ENCODE measurements at places on chromosomes 11 and 22.

DNA sequence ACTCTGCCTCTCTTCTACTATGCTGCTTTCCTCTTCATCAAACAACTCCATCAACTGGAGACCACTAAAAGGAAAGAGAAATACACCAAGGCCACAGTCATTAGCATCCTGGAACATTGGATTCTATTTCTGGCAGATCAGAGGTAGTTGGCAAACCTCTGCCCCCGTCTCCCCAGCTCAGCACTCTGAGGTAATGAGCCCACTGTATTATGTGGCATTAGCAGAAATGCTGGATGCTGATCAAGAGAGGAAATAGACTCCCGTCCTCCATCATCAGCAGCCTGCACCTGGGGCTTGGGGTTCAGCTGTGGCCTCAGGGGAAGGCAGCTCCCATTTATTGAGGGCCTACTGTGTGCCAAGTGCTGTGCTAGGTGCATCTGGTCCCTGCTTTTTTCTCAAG is 9.0 kb upstream of the RASD2 start:
- DNase-seq = no peak

- no peak for DNase-seq
Observed at GRCh38 chr11:86497310-86497709, 122.6 kb downstream of the CCDC81 start.

GRCh38 chr11:11207428-11207827 is 145.6 kb downstream of the CSNK2A3 start:
- DNase-seq = no peak

DNA sequence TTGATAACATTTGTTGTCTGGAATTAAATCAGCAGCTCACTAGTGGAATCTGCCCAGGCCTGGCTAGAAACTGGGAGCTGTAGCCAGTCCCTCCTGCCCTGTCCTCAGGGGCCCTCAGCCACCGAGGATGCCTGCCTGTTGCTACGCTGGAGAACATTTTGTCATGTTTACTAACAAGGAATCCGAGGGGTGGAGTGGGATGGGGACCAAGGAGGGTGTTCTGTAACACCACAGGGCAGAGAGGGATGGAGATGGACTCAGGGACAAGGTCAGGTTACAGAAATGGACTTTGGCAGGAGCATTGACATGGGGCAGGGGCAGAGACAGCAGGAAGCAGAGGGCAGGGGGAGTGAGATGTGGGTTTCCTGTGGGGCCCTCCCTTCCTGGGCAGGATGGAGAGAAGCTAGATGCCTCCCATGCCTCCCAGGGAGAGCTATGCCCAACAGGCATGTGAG is 45.8 kb upstream of the AMPD3 start:
- no peak for DNase-seq

GRCh38 chr11:95461858-95462257 is 230.9 kb upstream of the SESN3 start:
- DNase-seq = no peak

GRCh38 chr22:17930455-17931313 is 93.7 kb downstream of the MICAL3 start:
- no peak for DNase-seq

DNA sequence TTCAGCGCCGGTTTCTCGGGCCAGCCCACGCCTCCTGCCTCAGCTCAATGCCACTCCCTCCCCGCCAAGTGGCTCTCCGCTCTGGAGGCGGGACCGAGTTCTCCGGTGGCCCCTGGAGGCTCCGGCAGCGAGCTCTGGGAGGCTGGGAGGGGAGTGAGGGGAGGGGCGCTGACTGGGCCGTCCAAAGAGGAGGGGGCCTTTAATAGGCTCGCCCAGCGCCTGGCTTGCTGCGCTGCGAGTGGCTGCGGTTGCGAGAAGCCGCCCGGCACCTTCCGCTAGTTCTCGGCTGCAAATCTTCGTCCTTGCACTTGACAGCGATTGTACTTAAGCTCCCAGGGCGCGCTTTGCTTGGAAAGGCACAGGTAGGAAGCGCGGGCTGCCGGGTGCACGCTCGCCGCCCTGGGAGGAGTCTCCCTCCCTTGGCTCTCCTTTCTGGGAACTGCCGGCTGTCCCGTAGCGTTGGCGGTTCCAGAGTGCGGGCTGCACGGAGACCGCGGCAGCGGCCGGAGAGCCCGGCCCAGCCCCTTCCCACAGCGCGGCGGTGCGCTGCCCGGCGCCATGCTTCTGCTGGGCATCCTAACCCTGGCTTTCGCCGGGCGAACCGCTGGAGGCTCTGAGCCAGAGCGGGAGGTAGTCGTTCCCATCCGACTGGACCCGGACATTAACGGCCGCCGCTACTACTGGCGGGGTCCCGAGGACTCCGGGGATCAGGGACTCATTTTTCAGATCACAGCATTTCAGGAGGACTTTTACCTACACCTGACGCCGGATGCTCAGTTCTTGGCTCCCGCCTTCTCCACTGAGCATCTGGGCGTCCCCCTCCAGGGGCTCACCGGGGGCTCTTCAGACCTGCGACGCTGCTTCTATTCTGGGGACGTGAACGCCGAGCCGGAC is at the start of gene ADAMTS15:
Gene ADAMTS15, plus strand, starts transcription at position 230 of the 894 bp plus-strand sequence. Its CDS starts 329 bp downstream, at position 559.
- DNase-seq = peak; percentile 91

- no peak for DNase-seq
Observed at GRCh38 chr11:125728969-125729368, 17.1 kb upstream of the PATE1 start.

GRCh38 chr11:90803831-90804230 is 581.0 kb upstream of the CHORDC1 start:
- no peak for DNase-seq

- peak; percentile 37 for DNase-seq
Observed at GRCh38 chr11:45411228-45411946, 125.2 kb upstream of the SYT13 start.

GRCh38 chr11:75827562-75827961 is 12.6 kb downstream of the UVRAG start:
- no peak for DNase-seq

GRCh38 chr11:7251836-7252682 is at the start of gene SYT9:
Gene SYT9 (plus strand): TSS chr11:7251904. CDS start chr11:7252187, 283 bp downstream.
- DNase-seq = peak; percentile 86

DNA sequence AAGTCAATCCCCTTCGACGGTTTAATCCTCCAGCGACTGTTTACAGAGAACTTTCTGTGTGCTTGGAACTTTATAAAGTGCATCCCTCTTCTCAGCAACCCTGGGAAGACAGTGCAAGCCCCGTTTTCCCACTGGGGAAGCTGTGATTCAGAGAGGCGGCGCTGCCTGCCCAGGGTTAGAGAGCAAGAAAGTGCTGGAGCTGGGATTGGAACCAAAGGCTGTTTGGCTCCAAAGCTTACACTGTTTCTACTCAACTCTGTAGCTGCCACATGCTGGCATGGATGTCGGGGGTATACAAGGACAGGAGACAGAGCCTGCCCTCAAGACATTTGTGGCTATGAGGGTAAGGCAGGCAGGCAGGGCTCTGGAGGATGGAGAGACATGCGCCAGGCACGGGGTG is 13.0 kb downstream of the FBLN1 start:
- no peak for DNase-seq

DNA sequence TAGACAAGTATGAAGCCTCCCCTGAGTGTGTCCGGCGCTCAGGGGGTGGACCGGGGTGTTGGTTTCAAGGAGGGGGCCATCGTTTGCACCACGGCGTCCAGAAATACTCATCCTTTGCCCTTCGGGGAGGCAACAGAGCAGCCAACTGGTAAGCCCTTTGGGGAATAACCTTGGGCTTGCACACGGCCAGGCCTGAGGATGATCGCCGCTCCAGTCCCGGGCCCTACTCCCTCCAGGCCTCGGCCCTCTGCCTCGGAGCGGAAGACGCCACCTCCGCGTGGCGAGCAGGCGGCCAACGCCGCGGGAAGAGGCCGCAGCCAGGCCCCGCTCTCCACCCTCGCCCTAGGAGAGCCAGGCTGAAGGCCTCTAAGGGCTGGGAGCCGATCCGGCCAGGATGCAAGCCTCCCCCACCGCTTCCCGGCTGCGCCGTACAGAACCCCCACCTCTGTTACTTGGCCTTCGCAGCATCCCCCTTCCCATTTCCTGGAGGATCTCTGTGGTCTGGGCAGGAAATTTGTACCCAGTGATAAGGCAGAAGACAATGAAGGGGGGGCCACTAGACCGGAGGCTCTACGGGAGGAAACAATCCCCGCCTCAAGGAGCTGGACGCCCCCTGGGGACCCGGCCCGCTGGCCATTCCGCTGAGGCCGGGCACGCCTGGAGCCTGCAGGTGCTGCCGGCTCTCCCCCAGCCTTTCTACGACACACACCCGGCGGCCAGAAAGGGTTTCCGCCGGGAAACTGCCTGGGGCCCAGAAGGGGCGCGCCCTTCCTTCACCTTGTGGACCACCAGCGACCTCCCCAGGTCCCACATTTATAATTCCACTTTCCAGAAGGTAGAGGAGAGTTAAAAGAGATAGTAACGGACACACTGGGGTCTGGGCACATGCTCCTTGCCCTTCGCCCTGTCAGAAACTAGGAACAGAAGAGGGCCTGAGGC is 2.6 kb downstream of the ESAM start:
- DNase-seq = peak; percentile 73

DNA sequence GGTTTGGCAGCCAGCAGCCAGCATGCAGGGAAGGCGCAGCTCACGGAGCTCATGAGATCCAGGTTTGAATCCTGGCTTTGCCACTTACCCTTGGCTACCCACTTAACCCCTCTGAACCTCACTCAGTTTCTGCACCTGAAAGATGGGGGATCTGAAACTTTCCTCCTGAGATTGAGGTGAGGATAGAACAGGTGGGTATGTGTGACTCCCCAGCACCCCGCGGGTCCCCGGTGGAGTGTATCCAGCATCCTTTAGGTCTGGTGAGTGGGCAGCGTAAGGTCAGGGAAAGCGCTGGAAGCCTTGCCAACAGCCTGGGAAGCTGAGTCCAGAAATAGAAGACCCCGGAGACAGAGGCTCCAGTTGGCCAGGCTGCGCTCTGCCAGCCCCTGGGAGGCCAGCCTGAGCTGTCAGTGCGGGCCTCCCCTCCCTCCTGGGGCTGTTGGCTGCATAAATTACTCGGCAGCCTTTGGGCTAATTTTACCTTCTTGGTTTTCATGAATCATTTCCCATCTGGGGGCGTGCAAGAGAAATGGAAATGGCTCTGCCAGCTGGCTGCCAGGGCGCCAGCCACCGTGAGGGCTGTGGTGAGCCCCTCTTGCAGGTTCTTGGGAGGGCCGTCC is 17.6 kb downstream of the PRDM11 start:
- DNase-seq = no peak

DNA sequence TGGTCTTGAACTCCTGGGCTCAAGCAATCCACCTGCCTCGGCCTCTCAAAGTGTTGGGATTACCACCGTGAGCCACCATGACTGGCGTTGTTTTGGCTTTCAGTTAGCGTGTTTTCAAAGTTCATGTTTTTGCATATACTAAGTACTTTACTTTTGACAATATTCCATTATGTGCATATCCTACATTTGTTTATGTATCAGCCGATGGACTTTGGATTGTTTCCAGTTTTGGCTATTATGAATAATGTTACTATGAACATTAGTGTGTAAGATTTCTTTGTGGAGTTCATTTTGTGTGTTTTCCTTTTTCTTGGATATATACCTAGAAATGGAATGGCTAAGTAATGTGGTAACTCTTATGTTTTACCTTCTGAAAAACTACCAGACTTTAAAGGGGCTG is 9.9 kb downstream of the CSTF3 start:
- no peak for DNase-seq

GRCh38 chr11:74742070-74742469 is 6.6 kb upstream of the RNF169 start:
- no peak for DNase-seq

GRCh38 chr11:26944866-26945664 is 48.8 kb upstream of the FIBIN start:
- no peak for DNase-seq

- no peak for DNase-seq
Observed at GRCh38 chr11:78946945-78947902, 372.6 kb upstream of the NARS2 start.

DNA sequence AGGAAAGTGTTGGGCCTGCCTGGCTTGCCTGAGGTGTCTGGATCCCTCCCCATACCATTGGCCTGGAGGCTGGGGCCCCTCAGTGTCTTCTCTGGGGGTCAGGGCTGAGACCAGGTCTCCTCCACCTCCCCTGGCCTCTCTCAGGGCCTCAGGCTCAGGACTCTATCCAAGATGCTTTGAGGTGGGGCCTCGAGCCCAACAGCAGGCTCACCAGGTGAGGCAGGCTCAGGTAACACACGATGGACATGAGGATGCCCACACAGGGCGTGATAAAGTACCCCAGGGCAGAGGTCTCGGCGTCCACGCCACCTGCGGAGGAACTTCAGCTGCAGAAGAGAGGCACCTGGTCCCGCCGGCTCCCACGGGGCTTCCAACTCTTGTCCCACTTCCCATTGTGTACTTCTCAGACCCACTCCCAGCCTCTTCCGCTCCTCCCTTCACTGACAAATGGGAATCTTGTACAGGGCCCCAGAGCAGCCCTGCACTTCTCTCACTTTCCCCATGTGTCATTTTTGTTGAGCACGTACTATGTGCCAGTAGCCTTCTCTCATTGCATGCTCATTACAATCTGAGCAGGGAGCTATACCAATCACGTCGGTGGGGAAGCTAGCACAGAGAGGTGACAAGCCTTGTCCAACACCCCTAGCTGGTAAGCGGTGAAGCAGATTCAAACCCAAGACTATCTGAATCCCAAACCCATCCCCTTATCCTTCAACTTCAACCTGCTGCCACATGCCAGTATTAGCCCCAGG is 3.8 kb downstream of the SLC29A2 start:
- DNase-seq = no peak

- DNase-seq = no peak
Observed at GRCh38 chr11:15801616-15802015, 554.7 kb downstream of the SOX6 start.

DNA sequence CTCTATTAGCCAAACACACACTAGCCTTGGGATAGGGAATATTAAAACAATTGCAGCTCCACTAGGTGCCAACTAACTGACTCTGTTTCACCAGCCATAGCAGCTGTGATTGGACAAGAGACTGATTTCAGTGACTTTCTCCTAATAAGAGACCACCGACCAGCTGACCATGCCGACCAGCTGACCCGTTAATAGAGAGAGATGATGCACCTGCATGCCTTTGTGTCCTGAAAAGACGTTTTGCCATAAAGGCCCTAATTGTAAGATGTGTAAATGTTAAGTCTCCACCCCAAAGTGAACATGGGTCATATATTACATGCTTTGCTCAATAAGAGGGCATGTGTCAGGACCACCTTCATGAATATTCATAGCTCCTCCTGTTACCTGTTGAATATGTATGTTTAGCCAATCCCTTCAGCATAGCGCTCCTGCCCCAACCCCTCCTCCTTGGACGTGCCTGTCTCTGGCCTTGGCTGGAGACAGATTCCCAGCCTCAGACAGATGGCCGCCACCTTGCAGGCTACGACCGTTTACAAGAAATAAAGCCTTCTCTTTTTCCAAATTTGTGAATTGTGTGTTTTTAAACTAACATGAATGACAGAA is 1.3 kb upstream of the NADSYN1 start:
- DNase-seq = peak; percentile 18

All from right kidney (tissue), 9 donors.